ENCODE measurements at places on chromosomes 7 and 10.

- peak; percentile 75 for DNase-seq
Measured at GRCh38 chr7:123682690-123683089, 27.0 kb downstream of the LMOD2 start.

DNA sequence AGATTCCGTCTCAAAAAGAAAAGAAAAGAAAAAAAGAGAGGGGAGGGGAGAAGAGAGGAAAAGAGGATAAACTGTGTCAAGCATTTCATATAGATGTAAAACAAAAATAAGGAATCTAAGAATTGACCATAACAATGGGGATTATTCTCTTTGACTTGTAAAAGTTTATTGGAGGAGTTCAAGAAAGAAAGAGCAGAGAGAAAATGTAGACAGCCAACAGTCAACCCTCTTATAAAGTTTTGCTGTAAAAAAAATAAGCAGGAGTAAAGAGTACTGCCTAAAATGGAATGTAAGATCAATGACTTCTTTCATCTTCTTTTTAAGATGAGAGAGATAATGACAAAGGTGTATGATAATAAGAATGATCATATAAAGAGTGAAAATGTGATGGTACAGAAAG lies 87.9 kb downstream of the SNX13 start:
- DNase-seq = no peak

DNA sequence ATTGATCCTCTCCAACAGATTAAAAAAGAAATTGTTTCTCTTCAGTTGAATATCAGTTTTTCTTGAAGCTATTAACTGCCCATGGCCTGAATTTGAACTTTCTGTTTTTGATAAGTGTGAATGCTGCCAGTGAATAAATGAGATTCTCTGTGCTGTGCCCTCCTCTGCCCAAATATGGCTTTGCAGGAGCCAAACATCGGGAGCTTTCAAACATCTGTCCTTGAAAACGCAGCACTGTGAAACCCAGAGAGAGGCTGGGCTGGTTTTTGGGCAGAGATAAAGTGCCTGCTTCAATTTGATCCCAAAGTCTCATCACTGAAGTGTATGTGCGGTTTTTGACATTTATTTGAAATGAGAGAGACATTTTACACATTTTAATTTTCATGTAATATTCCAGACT lies 268.3 kb upstream of the SHH start:
- peak; percentile 37 for DNase-seq

- DNase-seq = no peak
Measured at GRCh38 chr10:28294169-28294532, 8.7 kb downstream of the MPP7 start.

DNA sequence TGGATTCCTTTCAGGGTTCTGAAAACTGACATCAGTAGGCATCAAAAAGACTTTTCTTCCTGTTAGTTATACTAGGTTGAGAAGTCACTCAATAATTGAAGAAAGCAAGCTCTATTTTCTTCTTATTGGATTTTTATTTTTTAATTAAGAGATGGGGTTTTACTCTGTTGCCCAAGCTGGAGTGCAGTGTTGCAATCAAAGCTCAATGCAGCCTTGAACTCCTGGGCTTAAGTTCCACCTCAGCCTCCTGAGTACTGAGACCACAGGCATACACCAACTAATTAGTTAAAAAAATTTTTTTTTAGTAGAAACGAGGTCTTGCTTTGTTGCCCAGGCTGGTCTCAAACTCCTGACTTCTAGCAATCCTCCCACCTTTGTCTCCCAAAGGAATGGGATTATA lies 28.0 kb downstream of the PIP4K2A start:
- no peak for DNase-seq

DNA sequence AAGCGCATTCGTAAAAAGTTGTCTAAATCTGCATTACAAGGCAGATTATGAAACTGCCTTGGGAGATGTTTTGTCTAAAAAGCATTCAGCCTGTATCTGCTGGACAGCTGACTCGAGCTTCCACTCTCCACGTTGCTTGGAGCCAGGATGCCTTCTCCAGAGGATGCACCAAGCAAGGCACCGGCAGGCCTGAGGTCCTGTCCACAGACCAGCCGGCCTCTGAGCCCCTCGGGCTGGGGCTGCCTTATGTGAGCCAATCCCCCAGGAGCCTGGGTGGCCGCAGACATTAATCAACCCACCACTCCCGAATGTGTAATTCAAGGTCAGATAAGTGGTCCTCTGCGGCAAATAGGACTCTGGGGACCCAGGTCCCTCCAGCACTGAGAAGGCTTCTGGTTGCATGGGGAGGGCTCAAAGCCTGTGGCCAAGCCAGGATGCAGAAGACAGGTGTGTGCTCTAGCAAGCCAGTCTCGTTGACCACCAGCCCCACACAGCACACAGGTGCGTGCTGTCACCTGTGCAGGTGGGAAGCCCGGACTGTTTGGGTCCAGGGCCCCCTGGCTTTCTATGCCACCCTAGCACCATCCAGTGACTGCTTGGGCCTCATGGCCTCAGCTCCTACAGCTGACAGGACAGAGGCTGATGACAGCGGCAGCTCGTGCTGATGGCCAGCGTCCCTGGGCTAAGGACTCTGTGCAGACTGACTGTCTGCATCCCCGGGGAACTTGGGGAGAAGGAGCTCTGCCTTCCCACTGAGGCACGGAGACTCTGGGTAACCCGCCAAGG lies 4.8 kb upstream of the RET start:
- no peak for DNase-seq

- DNase-seq = no peak
Measured at GRCh38 chr7:43803865-43804264, 45.4 kb downstream of the BLVRA start.

Measured in brain (organoid and tissue), 16 donors.